ENCODE measurements at places on chromosomes 16 and 17.

DNA sequence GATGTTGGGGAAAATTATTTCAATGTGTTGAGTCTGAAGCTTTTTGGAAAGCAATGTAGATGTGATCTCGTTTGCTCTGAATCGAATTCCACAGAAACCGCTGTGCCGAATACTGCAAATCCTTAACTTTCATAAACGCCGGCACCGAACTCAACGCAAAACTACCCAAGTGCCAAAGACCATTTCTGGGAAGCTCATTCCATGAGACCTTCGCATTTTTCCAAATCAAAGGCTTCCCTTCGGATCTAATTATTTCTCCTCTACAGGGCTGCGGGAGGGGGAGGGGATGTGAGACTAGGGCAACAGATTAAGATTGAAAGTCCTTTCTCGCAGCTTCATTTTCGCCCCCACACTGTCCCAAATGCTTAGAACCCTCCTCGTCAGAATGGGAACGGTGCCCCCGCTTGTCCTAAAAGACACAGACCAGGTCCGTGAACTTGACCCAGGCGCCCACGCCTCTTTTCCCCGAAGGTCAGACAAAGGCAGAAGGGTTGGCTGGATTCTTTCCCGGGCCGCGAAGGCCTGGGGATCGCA, 4.0 kb downstream of the PRAC1 start:
- no peak for DNase-seq

- DNase-seq: no peak
These were observed 20.9 kb downstream of the HAPSTR1 start for GRCh38 chr16:9112166-9112843.

GRCh38 chr17:57881783-57882351, 32.0 kb upstream of the MRPS23 start:
- DNase-seq: no peak

DNA sequence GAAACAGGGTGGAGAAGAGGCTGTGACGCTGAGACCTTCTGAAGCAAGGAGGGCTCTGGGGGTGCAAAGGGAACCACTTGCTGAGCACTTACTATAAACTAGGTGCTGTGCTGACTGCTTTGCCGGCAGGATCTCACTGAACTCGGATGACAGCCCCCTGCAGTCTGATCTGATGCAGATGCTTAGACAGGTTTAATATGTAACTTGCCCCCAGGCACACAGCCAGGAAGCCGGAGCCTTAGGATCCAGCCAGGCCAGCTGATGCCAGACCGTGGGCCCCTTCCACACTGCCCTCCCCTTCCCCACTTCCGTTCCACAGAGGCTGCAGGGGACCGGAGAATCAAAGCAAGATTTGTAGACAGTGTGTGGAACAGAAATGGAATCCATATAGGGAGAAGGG, 23.1 kb downstream of the SPACA3 start:
- no peak for DNase-seq

DNA sequence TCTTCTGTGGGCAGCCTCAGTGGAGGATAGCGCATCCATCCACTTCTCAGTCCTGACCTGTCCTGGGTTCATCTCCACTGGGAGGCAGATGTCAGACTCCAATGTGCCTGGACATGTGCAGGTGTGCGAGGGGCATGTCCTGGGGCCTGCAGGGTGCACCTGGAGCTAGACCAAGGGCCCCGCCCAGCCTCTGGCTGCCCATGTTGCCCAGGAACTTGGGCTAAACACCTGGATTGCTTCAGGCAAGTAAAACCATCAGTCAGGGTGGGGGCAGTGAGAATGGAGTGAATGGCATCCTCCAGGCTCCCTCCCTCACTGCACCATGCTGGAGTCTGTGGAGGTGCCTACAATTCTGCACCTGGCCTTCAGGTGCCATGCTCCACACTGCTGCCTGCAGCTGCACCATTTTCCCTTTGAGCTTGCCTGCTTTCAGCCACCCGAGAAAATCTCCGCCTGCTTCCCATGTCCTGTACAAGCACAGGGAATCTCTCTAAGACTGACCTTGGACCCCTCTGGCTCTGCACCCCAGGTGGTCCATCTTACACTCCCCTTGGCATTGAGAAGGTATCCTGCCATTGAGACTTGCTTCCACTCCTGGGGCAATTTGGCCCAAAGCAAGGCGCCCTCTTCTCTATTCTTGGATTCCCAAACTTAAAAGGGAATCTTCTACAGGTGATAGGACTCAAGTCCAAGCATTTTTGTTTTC, 2.1 kb upstream of the MFSD6L start:
- DNase-seq: no peak

GRCh38 chr17:38591759-38592241, 14.0 kb downstream of the SRCIN1 start:
- no peak for DNase-seq

DNA sequence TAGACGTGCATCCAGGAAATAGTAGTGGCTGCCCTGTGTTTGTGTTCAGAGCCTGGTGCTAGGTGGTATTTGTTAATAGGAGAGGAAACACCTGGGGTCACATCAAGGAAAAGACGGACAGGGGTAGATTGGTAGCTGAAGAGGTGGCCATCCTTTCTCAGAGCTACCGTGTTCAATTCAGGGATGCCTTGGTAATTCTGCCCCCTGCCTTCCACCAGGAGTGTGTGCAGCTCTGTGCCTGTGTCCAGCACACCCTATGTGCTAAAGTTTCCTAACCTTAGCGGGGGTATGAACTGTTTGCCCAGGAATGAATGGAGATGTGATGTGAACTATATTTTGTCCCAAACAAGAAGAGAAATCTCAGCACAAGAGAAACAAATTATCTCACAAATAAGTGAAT, 174.1 kb upstream of the MPHOSPH6 start:
- DNase-seq: no peak

- DNase-seq: no peak
These were observed 1342.5 kb downstream of the TP53TG3F start for GRCh38 chr16:34801875-34802274.

DNA sequence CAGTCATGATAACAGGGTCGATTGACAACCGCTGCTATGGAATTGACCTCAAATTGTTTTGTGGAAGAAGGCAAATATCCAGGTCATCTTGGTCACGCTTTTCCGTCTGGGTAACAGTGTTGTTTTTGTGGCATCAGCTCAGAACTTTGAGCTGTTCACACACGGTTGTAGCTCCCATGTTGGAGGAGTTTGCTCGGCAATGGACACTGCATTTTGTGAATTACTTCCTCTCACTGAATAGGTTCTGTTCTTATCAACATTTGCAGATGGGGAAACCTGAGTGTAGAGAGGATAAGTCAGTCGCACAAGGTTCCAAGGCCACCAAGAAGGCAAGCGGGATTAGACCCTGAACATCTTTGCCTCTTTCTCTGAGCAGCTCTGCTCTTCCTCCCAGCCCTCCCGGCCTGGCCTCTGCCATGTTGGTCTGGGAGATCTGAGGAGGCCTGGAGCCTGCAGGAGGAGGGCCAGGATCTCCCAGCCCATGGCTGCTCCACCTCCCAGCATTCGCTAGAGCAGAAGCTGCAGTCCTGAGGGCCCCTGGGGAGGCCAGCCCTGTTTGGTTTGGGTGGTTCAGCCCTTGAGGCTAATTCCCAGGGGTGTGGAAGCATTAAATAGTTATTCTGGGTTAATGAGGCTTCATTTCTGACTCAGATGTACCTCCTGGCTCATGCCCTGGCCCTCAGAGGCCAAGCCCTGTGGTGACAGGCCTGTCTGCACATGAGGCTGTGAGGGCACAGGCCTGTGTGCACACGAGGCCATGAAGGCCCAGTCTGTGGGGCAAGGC, 154.1 kb upstream of the PLCG2 start:
- DNase-seq: no peak

DNA sequence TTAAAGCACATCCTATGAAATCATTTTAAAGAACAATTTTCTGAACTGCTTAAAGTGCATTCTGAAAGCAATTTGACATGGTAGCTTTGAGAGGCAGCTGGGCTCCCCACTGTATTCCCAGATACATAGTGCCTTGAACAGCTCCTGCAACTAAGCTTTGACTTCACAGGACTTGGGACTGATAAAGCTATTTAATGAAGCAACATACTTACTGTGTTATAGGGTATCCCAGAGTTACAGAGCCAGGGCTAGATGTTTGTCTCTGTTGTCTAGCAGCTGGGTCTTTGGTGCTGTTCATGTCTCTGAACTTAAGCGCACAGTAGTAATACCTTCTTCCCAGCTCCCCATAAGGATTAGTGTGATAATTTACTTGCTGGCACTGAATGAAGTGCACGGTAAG, 862 bp downstream of the ACSM1 start:
- no peak for DNase-seq

GRCh38 chr16:57403965-57404817, at the start of gene CCL17:
Gene CCL17, plus strand, starts transcription at chr16:57404767. Its CDS starts 9,166 bp downstream, at chr16:57413933.
- DNase-seq: no peak

GRCh38 chr17:6421700-6422604, 13.0 kb downstream of the AIPL1 start:
- peak; percentile 73 for DNase-seq

GRCh38 chr17:36204724-36205500, 6.0 kb upstream of the CCL4L2 start:
- DNase-seq: no peak

- DNase-seq: no peak
These were observed 24.8 kb downstream of the RPGRIP1L start for GRCh38 chr16:53678756-53679343.

DNA sequence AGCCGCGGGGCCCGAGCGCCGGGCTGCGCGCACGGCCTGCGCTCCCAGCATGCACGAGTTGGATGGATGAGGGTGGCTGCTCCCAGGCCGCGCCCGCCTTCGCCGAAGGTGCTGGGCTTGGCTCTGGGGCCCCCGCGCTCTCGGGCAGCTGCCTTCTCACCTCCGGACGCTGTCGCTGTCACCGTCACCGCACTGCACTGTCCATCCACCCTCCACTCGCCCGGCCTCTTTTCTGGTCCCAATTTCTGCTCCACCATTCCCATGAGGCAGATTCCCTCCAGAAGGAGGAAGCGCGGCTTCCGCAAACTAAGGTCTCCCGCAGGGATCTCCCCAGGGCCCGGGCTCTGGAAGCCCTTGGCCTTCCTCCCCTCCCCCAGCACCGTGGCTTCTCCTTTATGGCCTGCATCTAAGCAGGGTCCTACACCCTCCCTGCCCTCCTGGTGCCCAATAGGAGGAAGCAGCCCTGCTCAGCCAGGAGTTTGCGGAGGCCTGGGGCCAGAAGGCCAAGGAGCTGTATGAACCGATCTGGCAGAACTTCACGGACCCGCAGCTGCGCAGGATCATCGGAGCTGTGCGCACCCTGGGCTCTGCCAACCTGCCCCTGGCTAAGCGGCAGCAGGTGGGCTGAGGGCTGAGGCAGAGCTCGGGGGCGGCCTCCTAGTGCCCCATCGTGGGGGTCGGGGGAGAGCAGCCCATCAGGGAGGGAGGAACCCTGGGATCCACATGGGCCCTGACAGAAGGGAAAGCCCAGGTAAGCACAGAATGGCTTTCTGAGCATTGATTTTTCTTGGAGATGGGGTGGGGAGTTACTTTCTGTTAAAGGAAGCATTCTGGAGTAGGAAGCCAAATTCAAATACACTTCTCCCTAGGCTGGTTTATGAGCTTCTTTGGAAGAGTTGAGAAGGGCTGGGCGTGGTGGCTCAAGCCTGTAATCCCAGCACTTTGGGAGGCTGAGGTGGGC, 899 bp downstream of the ACE start:
- no peak for DNase-seq

- no peak for DNase-seq
These were observed 204.3 kb downstream of the RAB11FIP4 start for GRCh38 chr17:31595666-31596381.

DNA sequence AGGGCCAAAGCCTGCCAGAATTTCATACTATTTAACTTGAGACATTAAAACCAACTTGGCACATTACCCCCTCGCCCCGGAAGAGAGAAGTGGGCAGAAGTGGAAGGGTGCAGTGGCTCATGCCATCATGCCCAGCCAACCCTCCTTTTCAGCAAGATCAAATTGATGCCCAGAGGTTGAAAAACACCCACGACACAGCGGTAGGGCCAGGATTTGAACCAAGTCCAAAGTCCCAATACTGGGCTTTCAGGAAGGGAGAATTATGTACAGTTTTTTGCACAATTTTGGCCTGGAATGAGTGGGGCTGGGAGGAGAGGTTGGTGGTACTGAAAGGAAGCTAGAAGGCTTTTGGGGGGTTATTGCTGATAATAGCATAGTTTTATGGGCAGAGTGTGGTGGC, 11.0 kb downstream of the PDP2 start:
- DNase-seq: no peak

DNA sequence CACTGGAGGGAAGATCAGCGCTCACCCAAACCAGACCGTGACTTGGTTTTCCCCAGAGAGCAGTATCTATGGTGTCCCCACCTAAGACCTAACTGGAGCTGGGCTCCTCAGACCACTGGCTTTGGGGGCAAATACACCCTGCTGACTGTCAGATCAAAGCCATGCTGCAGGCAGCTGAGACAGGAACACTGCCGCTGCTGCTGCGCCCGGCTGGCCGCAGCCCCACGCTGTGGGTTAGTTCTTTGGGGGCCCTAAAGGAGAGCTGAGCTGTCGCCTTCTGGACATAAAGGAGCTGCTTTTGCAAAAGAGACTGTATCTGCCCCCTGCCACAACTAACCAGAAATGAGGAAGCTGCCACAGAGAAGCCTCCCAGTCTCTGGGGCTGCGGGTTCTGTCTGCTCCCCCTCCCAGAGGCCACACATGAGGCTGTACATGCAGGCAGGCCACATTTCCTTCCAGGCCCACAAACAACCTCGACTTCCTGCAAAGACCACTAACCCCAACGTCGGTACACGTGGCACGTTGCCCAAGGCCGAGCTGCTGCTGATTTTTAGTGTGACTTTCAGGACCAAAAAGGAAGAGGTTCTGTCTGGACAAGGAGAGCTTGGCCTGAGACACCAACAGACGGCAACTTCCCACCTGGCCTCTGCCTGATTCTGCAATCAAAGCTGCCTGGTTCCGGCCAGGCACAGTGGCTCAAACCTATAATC, 18.2 kb upstream of the ABR start:
- DNase-seq: peak; percentile 33

DNA sequence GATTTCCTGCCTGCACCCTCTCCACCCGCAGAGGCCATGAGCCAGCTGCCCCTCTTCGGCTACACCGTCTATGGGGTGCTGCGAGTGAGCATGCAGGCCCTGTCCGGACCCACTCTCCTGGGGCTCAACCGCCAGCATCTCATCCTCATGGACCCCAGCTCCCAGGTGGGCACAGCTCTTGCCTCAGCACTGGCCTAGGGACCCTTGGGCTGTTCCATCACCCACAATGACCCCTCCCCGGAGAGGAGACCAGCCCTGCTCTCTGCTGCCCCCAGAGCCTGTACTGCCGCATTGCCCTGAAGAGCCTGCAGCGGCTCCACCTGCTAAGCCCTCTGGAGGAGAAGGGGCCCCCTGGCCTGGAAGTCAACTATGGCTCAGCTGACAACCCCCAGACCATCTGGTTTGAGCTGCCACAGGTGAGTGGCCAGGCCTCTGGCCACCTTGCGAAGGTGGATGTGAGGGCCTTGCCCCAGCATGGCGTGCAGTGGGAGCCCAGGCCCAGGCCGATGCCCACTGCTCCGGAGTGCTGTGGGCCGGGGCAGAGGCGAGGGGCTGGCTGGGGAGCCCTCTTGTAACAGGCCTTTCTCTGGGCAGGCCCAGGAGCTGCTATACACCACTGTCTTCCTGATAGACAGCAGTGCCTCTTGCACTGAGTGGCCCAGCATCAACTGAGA, 7.3 kb upstream of the SMIM5 start:
- DNase-seq: no peak

GRCh38 chr17:74271901-74272561, 2.0 kb upstream of the DNAI2 start:
- DNase-seq: no peak

All from stimulated activated CD4-positive, alpha-beta T cell treated with anti-CD3 and anti-CD28 coated beads, Interleukin-4, amount 100 ng/mL, for 4 hours (primary cell).